ENCODE measurements at places on chromosomes 12 and 14.

DNA sequence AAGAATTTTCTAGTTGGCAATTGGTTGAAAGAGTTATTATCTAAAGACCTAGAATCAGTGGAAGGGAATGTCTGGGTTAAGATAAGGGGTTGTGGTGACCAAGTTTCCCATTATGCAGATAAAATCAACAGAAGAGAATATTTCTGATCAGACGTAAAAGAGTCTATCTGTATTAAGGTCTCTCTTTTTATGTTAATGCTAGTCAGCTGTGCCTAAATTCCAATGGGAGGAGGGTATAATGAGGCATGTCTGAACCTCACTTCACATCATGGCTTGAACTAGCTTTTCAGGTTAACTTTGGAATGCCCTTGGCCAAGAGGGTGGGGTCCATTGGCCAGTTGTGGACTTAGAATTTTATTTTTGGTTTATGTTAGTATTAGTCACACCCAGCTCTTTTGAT, 34.3 kb upstream of the CHST11 start:
- no peak for DNase-seq

DNA sequence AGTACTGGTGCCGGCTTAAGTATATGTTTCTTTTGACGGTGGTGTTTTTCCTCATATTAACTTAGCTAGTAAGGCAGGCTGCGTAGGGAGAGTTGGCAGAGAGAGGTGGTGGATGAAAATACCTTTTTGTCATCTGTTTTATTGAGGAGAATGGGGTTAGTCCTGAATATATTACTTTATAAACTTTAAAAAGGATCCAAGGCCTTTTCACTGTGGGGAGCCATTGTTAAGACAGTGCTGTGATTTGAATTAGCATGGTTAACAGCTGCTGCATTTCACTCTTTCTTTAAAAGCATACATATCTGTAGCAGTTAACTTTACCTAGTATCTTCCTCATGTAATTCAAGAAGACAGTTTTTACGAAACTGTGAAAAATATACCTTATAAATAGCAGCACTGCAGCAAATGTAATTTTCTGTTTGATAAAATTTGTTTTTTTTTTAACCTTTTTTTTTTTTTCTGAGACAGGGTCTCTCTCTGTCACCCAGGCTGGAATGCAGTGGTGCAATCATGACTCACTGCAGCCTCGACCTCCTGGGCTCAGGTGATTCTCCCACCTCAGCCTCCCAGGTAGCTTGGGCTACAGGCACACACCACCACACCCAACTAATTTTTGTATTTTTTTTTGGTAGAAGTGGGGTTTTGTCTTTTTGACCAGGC, 57.1 kb downstream of the AEBP2 start:
- DNase-seq, result no peak

GRCh38 chr12:84842406-84843013, 70.1 kb downstream of the SLC6A15 start:
- DNase-seq, result no peak

- DNase-seq, result no peak
Measured at GRCh38 chr12:117968151-117968789, 520 bp downstream of the KSR2 start.

GRCh38 chr12:54622463-54623183, 12.1 kb downstream of the LACRT start:
- DNase-seq, result no peak

- DNase-seq, result peak; percentile 93
Measured at GRCh38 chr12:6825398-6826124, 2.6 kb upstream of the P3H3 start.

DNA sequence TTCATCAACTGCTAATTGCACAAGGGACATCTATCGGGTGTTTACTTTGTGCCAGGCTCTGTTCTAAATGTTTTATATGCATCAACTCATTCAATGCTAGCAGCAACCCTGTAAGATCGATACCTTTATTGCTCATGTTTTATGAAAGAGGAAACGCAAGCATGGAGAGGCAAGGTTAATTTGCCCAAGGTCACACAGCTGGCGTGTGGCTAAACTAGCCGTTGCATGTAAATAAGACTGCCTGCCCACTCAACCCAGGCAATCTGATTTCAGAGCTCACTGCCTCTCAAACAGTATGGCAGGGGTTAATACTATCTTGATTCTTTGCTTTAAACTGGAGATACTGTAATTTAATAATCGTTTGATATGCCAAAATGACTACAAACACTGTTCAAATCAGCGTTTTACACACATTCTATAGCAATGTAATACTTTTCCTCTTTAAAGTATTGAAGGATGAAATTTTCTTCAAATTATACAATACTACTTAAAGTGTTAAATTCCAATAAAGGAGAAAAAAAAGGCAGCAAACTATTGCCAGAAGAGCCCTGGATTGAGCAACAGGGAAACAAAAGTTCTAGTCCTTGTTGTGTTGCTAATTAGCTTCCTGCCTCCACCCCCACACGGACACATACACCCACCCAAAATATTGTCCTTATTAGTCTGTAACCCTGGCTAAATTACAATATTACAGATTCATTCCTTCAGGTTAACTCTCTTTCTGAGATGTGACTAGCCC, 39.1 kb upstream of the DHRS7 start:
- no peak for DNase-seq

DNA sequence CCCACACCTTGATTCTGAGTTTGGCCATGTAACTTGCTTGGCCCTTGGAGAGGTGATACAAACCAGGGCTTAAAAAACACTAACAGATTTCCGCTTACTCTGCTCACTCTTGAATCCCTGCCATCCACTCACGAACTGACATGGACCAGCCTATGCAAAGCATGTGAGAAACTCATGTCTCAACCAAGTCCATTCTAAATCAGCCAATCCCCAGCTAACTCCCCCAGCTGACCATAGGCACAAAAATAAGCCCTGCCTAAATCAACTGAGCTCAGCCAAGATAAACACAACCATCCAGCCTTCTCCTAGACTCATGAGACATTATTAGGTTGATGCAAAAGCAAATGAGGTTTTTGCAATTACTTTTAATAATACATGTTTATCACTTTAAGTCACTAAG, 353.9 kb upstream of the TBX3 start:
- DNase-seq, result no peak

- peak; percentile 69 for DNase-seq
Measured at GRCh38 chr12:124045671-124046455, 72.8 kb downstream of the ZNF664 start.

DNA sequence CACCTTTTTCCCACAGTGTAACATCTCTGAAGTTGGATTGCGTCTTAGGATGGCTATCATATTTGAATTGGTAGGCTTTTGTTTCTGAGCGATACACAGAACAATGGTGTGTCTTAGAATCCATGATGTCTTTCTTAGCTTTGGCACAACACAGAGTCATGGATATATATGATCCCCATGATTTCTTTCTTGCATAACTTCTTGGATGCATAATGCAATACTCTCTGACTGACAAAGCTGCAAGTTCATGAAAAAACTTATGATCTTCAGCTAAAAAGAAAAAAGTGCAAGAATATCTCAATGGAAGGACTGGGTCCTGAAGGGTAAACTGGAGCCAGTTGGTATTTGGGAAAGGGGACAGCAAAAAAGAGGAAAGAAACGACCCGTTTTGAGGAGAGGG, 48.1 kb downstream of the VWF start:
- DNase-seq, result no peak

DNA sequence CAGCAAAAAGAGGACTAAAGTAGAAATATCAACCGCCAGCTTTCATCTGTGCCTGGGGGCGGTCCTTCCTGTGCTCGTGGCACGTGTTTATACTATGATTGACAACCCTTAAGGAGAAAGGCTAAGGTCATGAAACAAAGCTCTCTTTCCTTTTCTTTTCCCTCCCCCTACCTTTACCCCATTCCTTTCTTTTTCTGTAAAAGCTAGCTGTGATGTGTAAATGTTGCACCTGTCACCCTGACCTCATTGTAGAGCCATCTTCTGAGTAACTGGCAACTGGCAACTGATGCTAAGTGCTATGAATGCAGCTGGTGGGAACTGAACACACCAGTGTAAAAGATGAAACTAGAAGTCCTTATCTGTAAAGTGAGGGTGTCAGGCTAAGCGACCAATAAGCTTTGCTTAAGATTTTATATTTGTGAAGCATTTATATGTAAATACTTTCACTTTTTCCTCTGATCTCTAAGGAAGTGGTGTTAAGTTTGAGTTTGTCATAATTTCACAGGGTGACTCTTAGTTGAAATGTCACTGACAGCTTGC, 102.8 kb upstream of the BCAT1 start:
- no peak for DNase-seq

DNA sequence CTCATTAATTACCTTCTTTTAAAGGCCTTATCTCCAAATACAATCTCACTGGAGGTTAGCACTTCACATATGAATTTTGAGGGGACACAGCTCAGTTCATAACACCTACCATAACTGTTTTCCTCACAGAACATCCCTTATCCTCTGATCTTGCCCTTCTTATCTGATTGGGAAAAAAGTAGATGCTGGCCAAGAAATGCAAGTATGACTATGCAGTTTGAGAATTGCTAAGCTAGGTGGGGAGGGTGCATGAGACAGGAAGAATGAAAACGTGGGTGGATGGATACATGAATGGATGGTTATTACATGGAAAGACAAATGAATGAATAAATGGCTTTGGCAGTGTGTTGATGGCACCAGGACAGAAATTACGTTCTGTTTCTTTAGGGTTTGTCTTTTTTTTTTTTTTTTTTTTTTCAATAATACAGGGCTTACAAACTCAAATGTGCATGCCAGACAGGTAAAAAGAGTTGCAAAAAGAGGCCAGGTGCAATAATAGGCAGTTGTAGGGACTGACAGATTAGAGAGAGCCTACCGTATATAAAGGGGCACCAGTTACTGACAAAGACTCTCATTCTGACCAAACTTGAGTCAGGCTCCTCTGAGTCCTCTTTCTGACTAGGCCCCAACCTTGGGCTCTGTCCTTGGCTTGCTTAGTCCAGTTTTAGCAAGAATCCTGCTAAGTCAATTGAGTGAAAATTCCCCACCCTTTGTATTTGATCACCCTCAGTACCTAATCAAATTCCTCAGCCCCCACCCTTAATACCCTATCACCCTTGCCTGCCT, 304.9 kb downstream of the ZFP36L1 start:
- no peak for DNase-seq
